MV-4-11 (cell line): ENCODE measurements at places on chromosomes 2 and 18.

GRCh38 chr18:74456349-74457042 is 612 bp downstream of the DIPK1C start:
- no peak for DNase-seq

DNA sequence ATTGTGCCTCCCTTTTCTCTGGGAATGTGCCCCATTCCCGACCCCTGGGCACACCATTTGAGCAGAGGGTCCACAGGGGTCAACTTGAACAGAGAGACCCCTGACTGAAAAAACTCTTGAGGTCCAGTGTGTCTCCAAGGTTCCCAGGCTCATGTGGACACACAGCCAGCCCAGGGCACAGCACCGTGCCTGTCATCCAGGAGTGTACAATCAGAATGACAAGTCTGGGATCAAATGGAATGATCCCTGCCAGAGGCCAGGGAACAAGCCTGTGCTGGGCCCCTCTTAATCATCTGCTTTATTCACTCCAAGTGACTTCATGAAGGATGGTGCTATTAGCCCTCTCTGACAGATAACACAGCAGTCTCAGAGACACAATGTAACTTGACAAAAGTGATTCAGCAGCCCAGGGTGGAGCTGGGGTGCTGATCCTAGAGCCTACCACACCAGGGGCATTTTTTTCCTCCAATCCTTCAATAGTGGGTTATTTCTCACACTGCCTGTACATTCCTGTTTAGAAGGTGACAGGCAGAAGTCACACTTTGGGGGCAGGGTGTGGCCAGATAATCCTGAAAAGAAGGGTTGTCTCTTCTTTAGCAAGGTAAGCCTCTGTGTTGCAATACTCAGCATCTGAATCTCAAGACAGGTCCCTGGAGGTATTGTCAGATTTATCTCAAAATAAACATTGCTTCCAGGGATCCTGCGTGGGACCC is 84.0 kb upstream of the TMEM200C start:
- DNase-seq = no peak

GRCh38 chr2:205002390-205002789 is 457.1 kb downstream of the PARD3B start:
- no peak for DNase-seq

GRCh38 chr2:114659880-114660279 is 217.4 kb downstream of the DPP10 start:
- DNase-seq = no peak

DNA sequence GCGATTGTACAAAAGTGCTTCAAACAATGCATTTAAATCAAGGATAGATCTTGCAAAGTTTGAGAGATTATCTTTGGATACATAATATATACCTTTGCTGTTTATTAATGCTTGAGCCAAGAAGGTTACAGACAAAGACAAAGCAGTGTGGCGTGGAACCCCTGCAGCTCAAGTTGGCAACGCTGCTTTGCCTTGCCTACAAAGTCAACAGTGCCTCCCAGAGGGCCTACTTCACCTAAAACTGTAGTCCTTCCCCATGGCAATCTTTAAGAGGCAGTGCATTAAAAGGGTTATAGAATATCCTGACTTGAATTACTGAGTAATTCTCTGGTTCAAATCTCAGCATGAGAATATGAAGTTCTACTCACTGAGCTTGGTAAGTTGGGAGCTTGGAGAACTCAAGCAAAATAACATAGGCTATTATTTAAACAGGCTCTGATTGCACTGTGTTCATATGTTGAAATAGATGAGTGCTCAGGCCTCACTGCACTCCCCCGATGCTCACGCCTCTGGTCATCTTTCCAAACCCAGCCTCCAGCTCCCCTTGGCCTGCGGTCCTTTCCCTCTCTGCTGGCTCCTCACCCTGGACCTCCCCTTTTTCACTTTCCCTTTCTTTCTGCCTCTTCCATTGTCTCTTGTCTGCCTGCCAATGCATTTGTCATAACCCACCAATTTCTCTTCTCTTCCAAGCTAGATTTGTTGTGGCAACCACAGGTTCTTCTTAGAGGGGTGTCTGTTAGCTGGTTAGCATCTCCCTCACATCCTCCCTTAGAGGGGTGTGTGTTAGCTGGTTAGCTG is 96.5 kb downstream of the MYT1L start:
- DNase-seq = no peak

DNA sequence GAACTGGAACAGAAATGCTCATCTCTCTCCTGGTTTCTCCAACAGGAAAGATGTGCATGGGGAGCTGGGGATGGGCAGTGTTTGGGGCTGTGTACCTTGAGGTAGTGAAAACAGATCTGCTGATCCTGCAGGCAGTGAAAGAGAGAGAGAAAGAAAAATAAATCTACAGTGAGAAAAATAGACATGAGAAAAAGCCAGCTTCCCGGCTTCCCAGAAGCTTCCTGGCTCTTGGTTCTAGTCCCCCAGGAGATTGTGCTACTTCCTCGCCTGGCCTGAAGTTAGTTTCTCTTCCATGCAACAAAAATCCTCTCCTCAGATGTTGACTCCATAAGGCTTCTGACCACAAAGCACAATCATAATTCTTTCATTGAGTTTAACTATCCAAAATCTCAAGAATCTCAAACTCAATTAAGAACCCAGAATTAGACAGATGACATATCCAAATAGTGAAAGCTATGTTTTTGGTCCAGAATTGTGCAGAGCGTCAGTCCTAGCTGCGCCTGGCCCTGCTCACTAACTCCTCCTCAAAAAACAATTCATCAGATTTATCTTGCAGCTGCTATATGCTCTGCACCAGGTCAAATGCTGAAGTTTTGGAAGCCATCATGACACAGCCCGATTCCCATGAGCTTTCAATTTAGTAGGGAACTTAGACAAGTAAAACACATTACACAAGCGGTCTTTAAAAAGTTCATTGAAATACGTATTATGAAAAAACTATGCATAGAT is 20.1 kb upstream of the NAB1 start:
- DNase-seq = no peak

DNA sequence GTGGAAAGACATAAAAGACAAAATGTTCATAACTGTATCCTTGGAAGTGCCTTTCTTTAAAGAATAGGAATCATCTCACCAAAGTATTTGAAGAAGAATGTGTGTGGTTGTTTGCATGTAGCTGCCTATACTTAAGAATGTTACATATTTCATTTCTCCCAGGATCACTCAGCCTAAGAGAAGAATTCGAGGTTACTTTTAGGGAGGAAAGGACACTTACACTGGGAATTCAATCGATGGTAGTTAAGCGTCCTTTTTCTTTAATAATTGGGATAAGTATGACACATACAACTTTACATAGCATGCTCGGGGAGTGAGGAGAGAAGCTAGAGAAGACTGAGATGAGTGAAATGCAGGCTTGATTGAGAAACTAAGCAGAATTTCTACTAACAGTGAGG is 22.0 kb upstream of the CYP1B1 start:
- no peak for DNase-seq

GRCh38 chr2:131045286-131046027 is 47.8 kb downstream of the FAM168B start:
- no peak for DNase-seq

DNA sequence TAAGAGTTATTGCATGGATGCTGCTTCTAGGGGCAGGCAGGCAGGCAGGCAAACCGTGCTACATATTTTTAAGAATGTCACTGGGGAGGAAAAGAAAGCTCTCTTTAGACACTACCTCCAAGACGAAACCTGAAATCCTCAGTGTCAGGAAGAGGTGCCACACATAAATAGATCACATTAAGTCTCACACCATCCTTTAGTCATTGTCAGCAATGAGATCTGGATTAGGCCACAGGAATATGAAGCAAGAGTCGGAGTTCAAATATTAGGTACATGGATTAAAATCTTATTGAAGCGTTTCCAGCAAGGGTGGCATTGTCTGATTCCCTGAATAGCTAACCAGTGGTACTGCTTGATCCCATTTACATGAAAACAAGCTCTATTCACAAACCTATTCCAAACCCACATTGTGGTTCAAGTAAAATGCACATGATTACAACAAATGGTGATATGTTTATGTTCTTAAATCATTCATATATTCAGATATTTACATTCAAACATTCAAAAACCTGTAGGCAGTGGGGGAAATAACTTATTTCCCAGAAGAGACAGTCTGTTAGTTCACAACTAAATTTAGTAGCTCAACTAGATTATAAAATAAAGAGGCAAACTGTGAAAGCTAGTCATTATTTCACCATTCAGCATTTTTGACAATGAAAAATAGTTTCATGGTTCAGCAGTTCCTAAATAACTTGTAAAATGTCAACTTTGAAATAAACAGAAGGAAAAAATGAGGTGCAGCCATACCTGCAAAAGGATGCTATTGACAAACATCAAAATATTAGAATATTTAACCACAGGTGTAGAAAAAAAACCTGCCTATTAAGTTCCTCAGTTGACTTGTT is 195.4 kb upstream of the SIX3 start:
- no peak for DNase-seq

GRCh38 chr2:138421971-138422335 is 79.6 kb upstream of the SPOPL start:
- DNase-seq = peak; percentile 28

DNA sequence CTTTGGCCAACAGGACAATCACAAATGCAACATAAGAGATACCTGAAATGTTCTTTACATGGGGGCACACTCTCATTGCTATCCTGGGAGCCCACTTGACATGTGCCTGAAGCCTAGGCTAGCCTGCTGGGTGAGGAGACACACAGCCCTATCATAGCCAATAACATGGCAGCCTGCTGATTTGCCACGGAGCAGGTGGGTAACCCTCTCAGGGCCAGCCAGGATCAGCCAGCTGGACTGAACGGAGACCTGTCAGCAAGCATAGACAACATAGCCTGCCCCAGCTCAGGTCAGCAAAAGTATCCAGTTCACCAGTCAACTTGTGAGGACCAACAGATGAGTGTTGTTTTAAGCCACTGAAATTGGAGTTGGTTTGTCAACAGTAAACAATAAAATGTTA is 566.5 kb downstream of the DCDC2C start:
- no peak for DNase-seq

DNA sequence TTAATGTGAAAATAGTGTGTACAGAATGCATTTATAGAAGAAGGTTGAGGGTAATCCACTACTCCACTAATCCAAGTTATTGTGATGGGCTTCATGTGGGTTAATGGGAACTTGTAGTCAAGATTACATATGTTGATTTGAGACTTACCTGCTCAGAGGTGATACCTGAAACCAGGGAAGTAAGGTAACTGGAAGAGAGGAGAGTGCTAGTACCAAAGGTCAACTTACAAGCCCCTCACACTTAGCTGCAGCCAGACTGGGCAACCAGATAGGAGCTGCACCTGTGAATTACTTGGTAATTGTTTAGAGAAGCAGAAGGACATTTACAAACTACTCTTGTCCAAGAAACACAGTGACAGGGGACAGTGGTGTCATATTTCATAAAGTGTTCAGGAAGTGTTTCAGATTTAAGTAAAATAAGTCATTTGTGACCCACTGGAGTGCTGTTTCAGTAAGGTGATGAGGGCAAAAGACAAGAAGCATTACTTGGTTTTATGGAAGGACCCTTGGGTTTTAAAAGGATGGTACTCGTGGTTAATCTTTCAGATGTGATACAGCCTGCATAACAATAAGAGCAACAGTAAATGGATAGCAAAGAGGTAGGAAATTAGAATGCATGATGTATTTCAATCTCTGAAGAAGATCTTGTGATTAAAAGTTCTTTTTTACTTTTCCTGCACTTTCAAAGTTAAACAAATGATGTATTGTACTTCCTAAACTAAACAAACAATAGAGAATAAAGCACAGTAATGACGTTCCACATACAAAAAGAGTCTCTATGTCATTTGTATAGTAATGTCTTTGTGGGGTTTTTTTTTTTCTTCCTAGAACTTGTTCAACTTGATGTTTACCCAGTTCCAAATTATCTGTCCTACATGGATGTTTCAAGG is 189.3 kb downstream of the PHLPP1 start:
- no peak for DNase-seq

- no peak for DNase-seq
Measured at GRCh38 chr2:205731583-205731981, 49.3 kb downstream of the NRP2 start.

GRCh38 chr2:207833251-207833751 is 63.6 kb upstream of the FZD5 start:
- peak; percentile 10 for DNase-seq

DNA sequence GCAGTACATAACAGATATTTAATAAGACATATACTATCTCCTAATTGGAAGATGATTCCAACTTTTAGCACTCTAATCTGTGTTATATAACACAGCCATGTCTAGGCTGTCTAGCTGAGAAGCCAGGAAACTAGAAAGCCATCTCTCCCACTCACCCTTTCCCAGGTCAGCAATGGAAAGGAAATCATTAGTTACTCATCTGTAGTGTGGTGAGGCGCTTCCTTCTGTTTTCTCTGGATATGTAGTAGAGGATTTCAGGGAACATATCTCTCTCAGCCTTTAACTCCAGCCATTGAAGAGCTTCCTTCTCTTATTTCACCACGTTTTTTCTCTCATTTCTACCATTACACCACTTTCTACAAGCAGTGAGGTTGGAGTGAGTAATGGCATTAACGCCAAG is 19.4 kb downstream of the RBBP8 start:
- no peak for DNase-seq

- peak; percentile 14 for DNase-seq
Measured at GRCh38 chr2:46298522-46299353, 1.5 kb downstream of the EPAS1 start.

GRCh38 chr2:74414881-74415761 is 6.3 kb downstream of the C2orf81 start:
- DNase-seq = no peak

GRCh38 chr2:17877811-17878280 is 621 bp upstream of the KCNS3 start:
- DNase-seq = peak; percentile 76

DNA sequence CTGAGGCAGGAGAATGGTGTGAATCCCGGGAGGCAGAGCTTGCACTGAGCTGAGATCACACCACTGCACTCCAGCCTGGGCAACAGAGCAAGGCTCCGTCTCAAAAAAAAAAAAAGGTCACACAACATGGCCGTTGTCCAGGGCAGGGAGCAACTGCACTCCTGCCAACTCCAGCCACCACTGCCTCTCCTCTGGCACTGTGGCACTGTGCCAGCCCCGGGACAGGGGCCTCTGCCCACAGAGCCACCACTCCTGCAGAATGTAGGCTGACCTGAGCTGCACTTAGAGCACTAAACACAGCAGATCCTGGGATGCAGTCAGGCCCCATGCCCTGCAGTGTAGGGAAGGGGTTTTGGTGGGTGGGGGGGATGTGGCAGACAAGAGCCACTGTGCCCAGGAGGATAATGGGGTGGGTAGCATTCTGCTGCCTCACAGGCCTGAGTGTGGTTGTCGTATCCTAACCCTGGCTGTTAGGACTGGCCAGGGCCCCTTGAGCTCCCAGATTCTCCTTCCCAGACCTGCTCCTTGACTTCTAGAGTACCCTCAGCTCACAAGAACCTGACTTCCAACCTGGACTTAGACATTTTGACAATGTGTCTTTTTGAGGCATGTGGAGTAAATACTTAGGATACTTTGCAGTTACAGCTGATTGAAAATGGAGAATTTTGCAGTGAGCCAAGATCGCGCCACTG is 69.4 kb upstream of the SH3RF3 start:
- no peak for DNase-seq

GRCh38 chr18:2657788-2658458 is 2.4 kb downstream of the SMCHD1 start:
- DNase-seq = peak; percentile 88
